ENCODE measurements at places on chromosomes 7 and 10. TPM values are rescaled to one million over a fixed set of nuclear protein-coding genes. Genes with fewer than 3 reads are reported as not detected.
A peak's percentile ranks its signal among the peaks of the same experiment; 100 is the strongest.

Gene GPRIN2
- 3.0 TPM for total RNA-seq

Gene BICC1
- 0.12 TPM for total RNA-seq

Gene ADRB1
- total RNA-seq = not detected

Gene CTAGE8
- 0.54 TPM for total RNA-seq

Gene CFAP58
- total RNA-seq = 2.2 TPM

Gene LDB3
- 92.0 TPM for total RNA-seq

Gene C10orf143
- 0.96 TPM for total RNA-seq

Gene LEP
- total RNA-seq = not detected

Gene SYNPO2L
- total RNA-seq = 0.42 TPM

Gene BTAF1
- 42.2 TPM for total RNA-seq

Gene LRRC4
- 60.0 TPM for total RNA-seq

Gene EIF5AL1
- 0.61 TPM for total RNA-seq

Gene STOX1
- total RNA-seq = 0.47 TPM

DNA sequence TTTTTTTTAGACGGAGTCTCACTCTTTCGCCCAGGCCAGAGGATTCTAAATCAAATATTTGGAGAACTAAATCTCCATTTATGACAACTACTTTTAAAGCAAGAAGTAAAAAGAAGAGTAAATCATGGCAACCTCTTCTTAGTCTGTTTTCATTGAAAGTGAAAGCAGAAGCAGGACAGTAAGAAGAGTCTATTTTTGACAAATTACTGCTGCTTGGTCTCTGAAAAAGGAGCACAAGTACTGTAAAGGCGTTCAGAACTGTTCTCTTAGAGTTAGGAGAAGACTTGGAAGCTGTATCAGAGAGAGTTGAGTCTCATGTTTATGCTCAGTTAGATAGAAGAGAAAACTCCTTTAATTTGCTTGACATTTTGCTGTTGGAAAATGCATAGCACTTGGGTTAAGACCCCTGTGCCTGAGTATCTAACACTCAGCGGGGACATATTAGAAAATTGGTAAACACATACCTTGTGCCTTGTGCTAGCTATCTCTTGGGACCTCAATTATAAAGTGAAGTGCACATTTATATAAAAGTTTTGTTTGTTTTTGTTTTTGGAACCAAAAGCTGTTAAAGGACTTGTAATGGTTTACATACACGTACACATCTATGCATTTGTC, 433.0 kb downstream of the ANKRD7 start:
- DNase-seq = no peak

- no peak for DNase-seq
These were observed 27.3 kb upstream of the PWWP2B start for GRCh38 chr10:132369636-132370185.

GRCh38 chr7:141071855-141072547, 1.9 kb upstream of the TMEM178B start:
- peak; percentile 29 for DNase-seq

DNA sequence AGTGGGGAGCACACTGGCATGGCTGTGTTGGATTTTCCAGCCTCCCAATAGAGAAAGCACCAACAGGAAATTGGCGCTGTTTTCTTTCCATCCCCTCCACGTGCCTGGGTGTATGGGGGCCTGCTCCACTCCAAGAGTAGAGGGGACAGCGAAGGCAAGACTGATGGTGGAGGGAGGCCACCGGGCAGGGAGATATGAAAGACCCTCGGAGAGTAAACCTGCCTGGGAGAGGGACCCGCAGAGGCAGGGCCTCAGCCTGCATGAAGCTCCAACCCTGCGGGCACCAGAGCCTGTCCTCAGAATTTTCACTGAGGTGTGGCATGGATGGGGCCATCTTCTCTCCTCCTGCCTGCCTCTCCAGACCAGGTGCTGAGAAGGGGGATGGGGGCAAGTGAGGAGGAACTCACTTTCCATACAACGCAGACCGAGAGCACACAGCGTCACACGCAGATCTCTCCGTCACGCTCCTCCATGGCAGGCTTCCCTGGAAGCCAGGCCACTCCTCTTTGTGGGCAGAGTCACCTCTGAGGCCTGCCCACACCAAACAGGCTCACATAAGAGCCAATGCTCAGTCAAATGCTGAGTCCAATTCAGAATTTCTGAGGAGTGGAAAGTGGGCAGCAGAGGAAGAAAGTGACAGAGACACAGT, 18.8 kb downstream of the ANXA11 start:
- no peak for DNase-seq

- DNase-seq = no peak
These were observed 12.9 kb downstream of the INSIG1 start for GRCh38 chr7:155310425-155311114.

DNA sequence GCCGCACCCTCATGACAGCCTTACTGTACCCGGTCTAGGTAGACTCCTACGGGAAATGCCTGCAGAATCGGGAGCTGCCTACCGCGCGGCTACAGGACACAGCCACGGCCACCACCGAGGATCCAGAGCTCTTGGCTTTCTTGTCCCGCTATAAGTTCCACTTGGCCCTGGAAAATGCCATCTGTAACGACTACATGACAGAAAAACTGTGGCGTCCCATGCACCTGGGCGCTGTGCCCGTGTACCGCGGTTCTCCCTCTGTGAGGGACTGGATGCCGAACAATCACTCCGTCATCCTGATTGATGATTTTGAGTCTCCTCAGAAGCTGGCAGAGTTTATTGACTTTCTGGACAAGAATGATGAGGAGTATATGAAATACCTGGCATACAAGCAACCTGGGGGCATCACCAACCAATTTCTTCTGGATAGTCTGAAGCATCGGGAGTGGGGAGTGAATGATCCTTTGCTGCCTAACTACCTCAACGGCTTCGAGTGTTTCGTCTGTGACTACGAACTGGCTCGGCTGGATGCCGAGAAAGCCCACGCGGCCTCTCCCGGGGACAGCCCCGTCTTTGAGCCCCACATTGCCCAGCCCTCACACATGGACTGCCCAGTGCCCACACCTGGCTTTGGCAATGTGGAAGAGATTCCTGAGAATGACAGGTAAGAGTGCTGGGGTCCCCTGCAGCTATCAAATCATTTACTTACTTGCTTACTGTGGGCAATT, 8.5 kb upstream of the CHCHD1 start:
- no peak for DNase-seq

GRCh38 chr10:125149036-125149679, 11.2 kb downstream of the CTBP2 start:
- DNase-seq = no peak

GRCh38 chr10:114406455-114406854, 2.2 kb upstream of the AFAP1L2 start:
- DNase-seq = no peak

DNA sequence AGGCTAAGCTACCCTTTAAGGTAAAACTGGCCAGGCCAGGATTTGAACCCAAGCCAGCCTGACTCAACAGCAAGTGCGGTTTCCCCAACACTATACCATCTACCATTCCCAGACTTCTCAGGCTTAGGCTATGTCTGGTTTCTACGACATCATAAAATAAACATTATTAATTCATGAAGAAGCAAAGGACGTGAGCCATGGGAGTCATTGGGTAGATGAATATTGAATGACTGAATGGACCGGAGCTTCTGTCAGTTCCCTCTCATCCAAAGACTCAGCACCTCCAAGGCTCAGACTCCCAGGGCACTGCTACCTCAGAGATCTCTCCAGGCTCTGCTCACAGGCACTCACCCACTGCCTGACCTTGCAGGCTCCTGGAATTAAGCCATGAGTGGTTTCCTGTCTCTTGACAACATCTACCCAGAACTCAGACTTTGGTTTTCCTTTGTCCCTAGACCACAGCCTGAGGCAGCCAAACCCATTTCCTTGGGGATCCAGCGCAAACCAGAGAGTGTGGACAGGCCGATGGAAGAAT, 64.6 kb upstream of the STEAP1B start:
- no peak for DNase-seq

DNA sequence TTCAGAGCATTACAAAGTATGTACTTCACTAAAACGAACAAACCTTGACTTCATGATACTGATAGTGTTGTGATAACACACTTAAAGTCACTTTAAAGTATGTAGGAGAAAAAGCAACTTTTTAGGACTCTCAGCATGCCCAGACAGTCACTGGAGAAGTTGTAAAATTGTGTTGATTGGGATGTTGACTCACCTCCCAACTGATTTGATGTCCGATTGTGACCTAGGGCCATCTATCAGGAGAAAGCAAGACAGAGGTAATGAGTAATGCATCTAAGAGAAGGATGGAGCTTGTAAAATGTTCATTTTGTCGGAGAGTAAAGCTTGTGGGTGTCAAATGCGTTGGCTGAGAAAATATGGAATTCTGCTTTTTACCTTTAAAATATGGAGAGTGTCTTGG, 135.4 kb upstream of the SEMA3D start:
- DNase-seq = no peak

GRCh38 chr10:43817368-43817767, 168.7 kb upstream of the ZNF32 start:
- DNase-seq = no peak

- DNase-seq = no peak
These were observed 37.7 kb downstream of the WAC start for GRCh38 chr10:28570598-28570997.

DNA sequence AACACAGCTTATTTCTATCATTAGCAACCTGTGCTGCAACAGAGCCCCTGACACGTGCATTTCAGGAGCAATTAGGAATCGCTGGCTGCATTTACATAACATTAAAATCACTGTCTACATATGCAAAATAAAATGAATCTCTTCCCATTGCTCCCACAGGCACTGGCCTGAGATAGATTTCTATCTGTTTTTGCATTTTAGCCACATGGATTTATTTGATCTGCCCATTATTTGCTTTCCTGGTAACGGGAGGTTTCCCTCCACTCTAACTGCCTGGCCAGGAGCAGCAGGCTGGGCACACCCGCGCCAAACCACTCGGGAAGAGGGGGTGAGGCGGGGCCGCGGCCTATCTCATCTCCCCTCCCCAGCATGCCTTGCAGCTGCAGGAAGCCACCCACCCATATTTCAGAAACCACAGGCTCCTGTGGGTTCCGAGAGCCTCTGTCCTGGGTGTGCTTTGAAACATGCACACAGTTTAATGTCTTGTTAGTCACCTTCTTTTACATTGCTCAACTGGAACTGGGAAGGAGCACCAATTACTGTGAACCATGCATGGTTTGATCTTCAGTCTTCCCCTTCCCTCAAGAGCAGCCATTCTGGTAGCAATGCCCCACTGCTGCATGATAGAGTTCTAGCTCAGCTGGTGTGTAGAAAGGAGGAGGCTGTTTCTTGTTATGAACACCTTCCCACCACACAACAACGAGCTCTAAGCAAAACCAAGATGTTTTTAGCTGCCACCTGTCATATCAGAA, 37.7 kb upstream of the IKZF1 start:
- no peak for DNase-seq

GRCh38 chr7:37598824-37599223, 84.7 kb upstream of the GPR141 start:
- DNase-seq = no peak

- DNase-seq = no peak
These were observed 52.7 kb downstream of the FIGNL1 start for GRCh38 chr7:50397320-50397970.

GRCh38 chr10:18178854-18179483, 38.7 kb downstream of the CACNB2 start:
- DNase-seq = no peak

DNA sequence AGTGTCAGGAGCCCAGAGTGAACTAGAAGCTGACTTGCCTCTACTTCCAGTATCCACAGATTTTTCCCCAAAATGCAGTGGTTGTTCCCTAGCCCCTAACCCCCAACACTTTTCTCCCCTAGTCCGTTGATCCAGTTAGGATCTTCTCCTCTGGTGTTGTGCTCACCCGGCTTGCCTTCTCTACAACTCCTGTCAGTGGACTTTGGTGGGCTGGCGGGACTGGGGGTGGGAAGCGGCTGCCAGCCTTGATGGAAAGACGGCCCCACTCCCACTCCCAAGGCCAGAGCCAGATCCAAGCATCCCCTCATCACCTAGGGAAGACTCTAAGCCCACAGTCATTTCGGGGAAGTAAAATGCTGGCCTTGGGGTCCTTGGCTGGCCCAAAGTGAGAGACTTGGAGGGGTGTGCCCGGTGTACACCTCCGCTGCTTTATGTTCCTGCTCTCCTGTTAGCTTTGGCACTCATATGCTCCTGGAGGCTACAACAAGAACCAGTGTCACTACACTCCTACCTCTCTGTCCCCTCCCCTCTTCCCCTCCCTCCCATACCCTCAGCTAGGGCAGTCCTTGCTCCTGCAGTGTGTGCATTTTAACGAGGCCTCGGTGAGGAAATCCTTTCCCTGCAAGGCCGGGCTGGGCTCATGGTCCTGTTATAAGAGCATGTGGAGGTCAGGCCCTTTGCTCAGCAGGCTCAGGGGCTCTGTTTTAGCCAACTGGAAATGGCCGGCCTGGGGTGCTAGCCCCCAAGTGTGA, 930 bp upstream of the HOXA10 start:
- DNase-seq = peak; percentile 10

Measured in glutamatergic neuron (in vitro differentiated cells).